HepG2 (cell line): ENCODE measurements at places on chromosomes 5 and 9. TPM values are rescaled to one million over a fixed set of nuclear protein-coding genes. Genes with fewer than 3 reads are reported as not detected.

Gene MSH3
- 2.9 and 4.0 TPM in 2 replicates for polyA plus RNA-seq

Gene SLC46A2
- polyA plus RNA-seq: not detected in 2 replicates

Gene KIF2A
- polyA plus RNA-seq: 6.8 and 8.5 TPM in 2 replicates

Gene SLC12A2
- 2.8 and 4.0 TPM in 2 replicates for polyA plus RNA-seq

Gene IQGAP2
- polyA plus RNA-seq: 29.7 and 35.2 TPM in 2 replicates

Gene SNX2
- polyA plus RNA-seq: 22.1 and 26.4 TPM in 2 replicates

Gene ARL14EPL
- not detected in 2 replicates for polyA plus RNA-seq

Gene IFNA21
- polyA plus RNA-seq: not detected in 2 replicates

Gene PLCXD3
- 0.03 TPM in 1 of 2 replicates, not detected in the other for polyA plus RNA-seq
